Hematopoietic multipotent progenitor cell (in vitro differentiated cells): ENCODE measurements at places on chromosomes 5 and 9.

- DNase-seq: no peak
Observed at GRCh38 chr5:58983526-58984452, 400.9 kb downstream of the RAB3C start.

- no peak for DNase-seq
Observed at GRCh38 chr9:133581011-133581410, 28.2 kb downstream of the FAM163B start.

- DNase-seq: no peak
Observed at GRCh38 chr5:141613344-141613743, 5.5 kb downstream of the DIAPH1 start.

DNA sequence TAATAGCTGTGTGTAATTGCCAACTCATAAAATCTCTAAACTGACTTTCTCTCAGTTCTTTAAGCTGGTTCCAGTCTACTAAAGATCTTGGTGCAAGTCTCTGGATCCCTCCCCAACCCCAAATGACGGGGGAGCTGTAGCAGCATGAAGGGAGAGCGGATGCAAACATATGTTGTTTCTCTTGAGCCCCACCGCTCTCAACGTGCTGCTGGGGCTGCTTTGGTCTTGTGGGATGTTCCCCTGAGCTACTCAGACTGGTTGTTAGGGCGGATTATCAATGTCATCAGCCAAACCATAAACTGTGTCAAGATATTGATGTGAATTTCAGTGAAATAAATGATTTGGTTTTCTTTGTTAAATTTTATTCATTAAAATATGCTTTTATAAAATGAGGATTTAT is 40.9 kb upstream of the APC start:
- DNase-seq: no peak

GRCh38 chr9:99595796-99596195 is 225.9 kb upstream of the NR4A3 start:
- no peak for DNase-seq

DNA sequence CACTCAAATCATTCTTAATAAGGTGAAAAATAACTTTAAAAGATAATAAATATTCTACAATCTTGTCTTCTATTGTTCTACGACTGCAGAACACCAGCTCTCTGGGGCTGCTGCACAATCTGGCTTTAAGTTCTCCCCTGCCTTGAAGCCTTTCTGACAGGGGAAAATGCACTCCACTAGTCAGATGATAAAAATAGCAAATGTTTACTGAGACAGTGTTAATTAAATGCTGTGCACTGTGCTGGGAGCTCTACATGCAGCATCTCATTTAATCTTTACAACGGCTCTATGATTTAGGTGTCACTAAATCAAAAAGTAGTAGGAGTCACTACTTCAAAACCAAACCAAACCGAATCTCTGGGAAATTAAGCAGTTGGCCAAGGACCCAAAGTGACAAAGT is 132.7 kb downstream of the SLIT3 start:
- DNase-seq: no peak

DNA sequence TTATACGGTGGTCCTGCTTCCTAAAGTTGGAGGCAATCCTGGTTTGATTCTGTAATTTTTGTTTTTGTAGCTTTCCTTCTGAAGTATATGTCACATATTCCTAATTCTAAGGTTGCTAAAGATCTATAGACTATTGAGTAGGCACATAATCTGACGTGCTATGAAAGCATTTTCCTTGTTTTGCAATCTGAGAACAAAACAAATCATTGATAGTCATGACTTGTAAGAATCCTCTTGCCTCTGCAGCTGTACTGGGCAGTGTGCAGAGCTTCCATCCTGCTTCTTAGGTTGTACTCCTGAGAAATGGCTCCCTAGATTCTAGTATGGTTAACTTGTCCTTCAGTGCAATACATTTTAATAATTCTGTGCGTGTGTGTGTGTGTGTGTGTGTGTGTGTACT is 35.4 kb downstream of the SEMA6A start:
- no peak for DNase-seq

DNA sequence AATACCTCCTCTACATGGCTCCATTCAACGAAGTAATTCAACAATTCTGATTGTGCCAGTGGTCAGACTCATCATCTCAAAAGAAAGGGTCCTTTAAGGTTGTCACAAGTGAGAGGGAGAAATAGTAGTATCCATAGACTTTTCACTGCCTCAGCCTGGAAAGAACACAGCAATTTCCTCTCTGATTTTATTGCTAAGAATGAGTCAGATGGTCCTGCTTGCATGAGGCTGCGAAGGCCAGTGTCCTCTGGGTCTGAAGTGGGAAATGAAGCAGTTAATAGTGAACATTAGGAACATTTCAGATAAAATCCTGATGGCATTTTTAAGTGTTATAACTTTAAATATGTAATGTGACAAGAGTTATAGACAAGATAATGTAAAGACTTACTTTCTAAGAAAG is 979.0 kb downstream of the EFNA5 start:
- no peak for DNase-seq

GRCh38 chr5:1736065-1736464 is 63.6 kb downstream of the MRPL36 start:
- no peak for DNase-seq

DNA sequence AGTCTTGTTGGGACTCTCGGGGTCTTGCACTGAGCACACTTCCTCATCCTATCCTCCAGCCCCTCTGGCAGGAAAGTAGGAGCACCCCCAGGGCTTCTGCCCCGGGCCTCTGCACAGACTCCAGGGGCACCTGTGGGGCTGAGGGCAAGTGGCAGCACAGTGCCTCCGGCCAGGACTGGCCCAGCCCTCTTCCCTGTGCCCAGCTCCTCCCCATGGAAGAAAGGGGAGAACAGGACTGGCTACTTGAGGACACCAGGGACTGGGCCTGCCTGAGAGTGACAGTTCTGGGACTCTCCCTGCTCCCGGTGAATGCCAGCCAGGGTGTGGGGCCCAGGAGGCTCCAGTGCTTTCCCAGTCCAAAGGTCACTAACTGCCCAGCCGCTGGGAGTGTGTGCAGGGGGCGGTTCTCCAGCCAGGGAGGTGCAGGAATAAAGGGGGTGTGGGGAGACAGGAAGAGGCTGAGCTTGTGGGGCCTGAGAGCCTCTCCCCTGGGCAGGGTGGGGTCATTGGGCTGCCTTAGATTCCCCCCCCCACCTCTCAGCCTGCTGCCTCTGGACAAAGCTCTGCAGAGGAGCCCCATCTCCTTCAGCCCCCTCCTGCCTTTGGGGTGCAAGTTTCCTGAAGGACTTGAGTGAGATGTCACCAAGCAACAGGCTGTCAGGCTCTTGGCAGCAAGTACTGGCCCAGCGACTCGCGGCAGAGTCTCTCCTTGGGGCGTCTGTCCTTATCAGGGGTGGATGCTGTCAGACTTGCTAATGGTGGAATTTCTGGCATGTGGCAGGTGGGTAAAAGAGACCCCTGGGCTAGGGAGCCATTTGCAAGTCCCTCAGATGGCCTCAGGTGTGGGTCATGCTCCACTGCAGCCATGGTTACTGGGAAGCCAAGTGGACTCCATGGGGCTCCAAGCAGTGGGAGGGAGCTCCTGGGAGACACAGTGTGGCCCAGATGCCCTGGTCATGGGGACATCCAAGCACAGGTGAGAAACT is 19.1 kb upstream of the JADE2 start:
- DNase-seq: no peak
